ENCODE measurements at places on chromosomes 5 and 9. TPM values are rescaled to one million over a fixed set of nuclear protein-coding genes. Genes with fewer than 3 reads are reported as not detected.

- no peak for DNase-seq
- no peaks in the 10 kb centered on the region for H3K4me1 ChIP-seq
- H3K4me3 ChIP-seq, result no peak overlapping the region
- H3K36me3 ChIP-seq, result no peaks in the 10 kb centered on the region
Measured at GRCh38 chr5:149603920-149604319, 22.6 kb downstream of the ARHGEF37 start.

DNA sequence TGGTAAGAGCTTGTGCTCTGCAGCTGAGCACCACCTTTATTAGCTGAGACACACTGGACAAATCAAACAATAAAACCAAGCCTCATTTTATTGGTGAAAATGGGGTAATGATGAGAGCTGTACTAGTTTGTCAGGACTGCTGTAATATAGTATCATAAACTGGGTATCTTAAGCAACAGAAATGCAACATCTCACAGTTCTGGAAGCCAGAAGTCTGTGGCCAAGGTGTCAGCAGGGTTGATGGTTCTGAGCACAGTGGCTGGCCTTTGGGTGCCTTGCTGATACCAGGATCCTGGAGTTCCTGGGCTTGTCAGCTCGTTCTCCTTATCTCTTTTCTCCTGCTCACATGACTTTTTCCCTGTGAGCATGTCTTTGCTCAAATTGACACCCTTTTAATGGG, 513.1 kb downstream of the IRX1 start:
- H3K27me3 ChIP-seq, result no peaks in the 10 kb centered on the region
- H3K27ac ChIP-seq, result no peak overlapping the region
- no peaks in the 10 kb centered on the region for H3K36me3 ChIP-seq
- H3K4me3 ChIP-seq, result no peak overlapping the region

DNA sequence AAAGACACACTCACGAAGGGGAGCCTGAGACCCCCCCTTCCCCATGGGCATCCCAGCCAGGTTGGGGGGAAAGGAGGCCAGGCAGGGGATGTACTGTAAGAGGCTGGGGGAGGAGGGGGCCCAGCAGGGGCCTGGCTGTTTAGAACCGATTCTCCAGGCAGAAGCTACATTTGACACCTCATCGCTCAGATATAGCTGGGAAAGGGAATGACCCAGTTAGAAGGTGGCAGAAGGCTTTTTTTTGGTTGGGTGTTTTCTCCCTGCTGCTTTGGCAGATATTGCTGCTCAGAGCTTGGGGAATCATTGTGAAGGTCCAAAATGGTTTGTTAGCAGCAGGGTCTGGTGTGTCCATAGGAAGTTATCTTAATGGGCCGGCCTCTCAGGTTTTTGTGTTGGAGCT, 6.0 kb downstream of the CDX1 start:
- H3K4me3 ChIP-seq, result no peak overlapping the region
- H3K4me1 ChIP-seq, result peaks cover 8% of the 10 kb centered on the region
- H3K27ac ChIP-seq, result no peak overlapping the region
- no peak for DNase-seq
- peaks cover 47% of the 10 kb centered on the region for H3K27me3 ChIP-seq

- H3K27ac ChIP-seq, result no peak overlapping the region
- no peak for DNase-seq
Measured at GRCh38 chr5:2619216-2619615, 132.3 kb downstream of the IRX2 start.

DNA sequence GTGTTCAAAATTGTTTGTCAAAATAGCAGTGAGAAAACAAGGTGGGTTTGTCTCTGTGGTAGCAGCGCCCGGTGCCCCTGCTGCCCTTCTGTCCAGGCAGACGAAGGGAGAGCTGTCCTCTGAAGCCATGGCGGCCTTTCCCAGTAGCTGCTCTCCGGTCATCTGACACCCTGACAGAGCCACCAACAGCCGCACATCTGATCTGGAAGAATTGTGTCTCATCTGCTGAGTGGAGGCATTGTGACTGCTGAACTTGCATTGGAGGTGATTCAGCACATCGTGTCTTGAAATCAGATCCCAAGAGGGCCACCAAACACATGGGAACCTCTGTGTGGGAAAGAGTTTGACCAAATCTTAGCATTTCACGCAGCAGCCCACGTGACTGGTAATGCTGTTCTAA, 337.6 kb upstream of the IRX1 start:
- H3K4me1 ChIP-seq, result peaks cover 23% of the 10 kb centered on the region
- H3K36me3 ChIP-seq, result no peaks in the 10 kb centered on the region
- DNase-seq, result no peak
- H3K27ac ChIP-seq, result no peak overlapping the region
- H3K27me3 ChIP-seq, result no peaks in the 10 kb centered on the region
- no peak overlapping the region for H3K4me3 ChIP-seq

- H3K36me3 ChIP-seq, result no peaks in the 10 kb centered on the region
- no peak for DNase-seq
- H3K4me3 ChIP-seq, result peak overlapping the region; percentile 7
- peak overlapping the region; percentile 36 for H3K27ac ChIP-seq
Measured at GRCh38 chr9:121725008-121725775, 73.8 kb downstream of the DAB2IP start.

- H3K27ac ChIP-seq, result peak overlapping the region; percentile 50
- H3K36me3 ChIP-seq, result no peaks in the 10 kb centered on the region
- H3K27me3 ChIP-seq, result no peaks in the 10 kb centered on the region
Measured at GRCh38 chr9:129549684-129550083, 71.2 kb downstream of the C9orf50 start.

Gene ITGA2
- 1.7 TPM for total RNA-seq

Gene DMRT3
- total RNA-seq, result not detected

Gene TMEM174
- total RNA-seq, result not detected

Gene C5orf58
- not detected for total RNA-seq
